Activated CD8-positive, alpha-beta T cell treated with anti-CD3 and anti-CD28 coated beads, Interleukin-2, amount 10 ng/mL, durations not matched to agents 7 days and 5 days (primary cell): ENCODE measurements at places on chromosomes 16 and 17. TPM values are rescaled to one million over a fixed set of nuclear protein-coding genes. Genes with fewer than 3 reads are reported as not detected.

KCNH6 gene
- not detected for total RNA-seq

HOXB1 gene
- not detected for total RNA-seq

KIFC3 gene
- total RNA-seq, result not detected

RAB26 gene
- total RNA-seq, result 0.31 TPM

CCT6B gene
- 1.1 TPM for total RNA-seq

GRCh38 chr16:61926766-61927165, 109.5 kb downstream of the CDH8 start:
- DNase-seq, result no peak

- DNase-seq, result no peak
Observed at GRCh38 chr16:82360024-82360783, 190.2 kb upstream of the MPHOSPH6 start.

DNA sequence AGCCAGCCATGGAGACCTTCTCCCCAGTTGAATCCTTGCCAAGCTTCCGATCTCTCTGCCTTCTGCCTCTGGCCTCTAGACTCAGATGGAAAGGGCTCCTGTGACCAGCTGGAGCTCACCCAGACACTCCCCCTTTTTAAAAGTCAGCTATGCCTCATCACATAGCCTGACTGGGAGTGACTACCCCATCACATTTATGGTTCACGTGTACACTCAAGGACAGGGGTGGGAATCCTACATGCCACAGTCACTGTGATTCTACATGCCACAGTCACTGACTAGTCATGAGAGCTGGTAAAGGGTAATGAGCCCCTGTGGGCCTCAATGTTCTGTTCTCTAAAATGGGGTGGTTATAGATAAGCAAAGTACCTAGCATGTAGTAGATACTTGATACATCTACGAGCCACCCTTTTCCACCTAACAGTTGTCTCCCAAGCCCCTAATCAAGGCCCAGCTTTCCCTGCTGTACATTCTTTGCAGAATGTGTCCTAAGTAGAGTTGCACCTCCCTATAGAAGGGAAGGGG, 85.1 kb downstream of the RGS9 start:
- no peak for DNase-seq

- DNase-seq, result no peak
Observed at GRCh38 chr16:61836804-61837393, 199.3 kb downstream of the CDH8 start.

GRCh38 chr16:73433731-73434307, 385.9 kb upstream of the ZFHX3 start:
- DNase-seq, result no peak

DNA sequence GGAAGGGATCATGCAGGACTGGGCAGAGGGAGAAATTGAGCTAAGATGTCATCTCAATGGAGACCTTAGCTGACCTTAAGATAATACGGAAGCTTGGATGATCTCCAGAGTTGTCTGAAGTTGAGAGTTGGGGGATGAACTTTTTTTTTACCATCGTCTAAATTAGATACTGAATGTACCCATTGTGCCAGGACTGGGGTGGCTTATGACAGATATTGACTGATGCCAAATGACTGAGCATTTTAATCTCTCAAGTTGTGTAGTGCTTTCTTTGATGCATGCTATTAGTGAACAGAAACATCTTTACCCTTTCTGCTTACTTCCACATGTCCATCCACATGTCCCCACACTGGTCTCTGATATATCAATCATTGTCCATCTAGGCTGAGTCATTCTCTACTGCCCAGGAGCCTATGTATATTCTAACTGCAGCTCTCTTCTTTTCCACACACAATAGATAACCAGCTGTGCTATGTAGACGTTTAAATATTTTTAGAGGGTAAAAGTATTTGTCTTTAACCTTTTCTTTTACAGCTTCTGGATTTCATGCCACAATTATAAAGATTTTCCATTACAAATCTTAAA, 60.2 kb upstream of the ZKSCAN2 start:
- no peak for DNase-seq

DNA sequence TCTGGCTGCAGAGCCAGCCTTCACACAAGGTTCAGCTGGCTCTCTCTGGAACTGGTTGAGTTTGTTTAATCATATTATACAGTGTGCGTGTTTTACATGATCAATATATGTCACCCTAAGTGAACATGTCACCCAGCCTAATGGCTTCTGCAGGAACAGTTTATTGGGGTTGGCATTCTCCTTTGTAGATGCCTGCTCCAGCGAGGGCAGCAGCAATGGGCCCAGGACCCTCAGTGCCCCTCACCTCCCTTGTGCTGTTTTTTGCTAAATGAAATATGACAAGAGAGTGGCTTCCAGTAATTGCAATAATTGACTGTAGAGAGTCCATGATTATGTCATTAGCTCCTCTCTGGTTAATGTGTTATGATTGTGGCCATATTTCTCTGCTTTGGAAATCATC, 387.2 kb downstream of the TMEM114 start:
- DNase-seq, result no peak

DNA sequence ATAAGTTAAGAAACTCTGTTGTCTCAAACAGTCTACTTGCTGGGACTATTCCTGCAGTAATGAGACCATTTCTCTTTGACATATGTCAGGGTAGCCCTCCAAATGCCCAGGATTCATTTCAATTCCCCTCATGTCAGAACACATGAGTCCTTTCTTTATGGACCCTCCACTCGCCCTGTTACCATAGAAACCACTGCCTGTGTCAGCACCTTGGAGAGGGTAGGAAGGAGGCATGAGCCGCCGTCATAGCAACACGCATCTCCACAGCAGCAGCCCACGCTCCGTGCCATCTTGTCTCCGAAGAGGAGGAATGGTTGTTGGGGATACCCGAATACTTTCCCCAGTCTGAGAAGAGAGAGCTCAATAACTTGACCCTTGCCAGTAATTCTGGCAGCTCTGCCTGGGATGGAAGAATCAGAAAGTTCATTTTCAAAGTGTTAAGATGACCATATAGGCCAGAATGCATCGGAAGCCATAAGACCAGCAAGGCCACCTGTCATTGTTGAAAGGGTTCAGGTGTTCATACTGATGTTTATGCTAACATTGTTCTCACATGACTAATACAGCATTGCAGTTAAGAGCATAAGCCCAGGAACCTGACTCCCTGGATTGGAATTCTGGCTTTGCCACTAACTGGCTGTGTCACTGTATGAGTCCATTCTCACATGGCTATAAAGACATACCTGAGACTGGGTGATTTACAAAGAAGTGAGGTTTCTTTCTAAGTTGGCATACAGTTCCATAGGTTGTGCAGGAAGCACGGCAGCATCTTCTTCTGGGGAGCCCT, 141.3 kb downstream of the ABCC12 start:
- DNase-seq, result no peak

GRCh38 chr17:71458322-71458721, 662.5 kb upstream of the SOX9 start:
- DNase-seq, result no peak

GRCh38 chr17:48071654-48072053, 23.5 kb downstream of the NFE2L1 start:
- DNase-seq, result no peak

DNA sequence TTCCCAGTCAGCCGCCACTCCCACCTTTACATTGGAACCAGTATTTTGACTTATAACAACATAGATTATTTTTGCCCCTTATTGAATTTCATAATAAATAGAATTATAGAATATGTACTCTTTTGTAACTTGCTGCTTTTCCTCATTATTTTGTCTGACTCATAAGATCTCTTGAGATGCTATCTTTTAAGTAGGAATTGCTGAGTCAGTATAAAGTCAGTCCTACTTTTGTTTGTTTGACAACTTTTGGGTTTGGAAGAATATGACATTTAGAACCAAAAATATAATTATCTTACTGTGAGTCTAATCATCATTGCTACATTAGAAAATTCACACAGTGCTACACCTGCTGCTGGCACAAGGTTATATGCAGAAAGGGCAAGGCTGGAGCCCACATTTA, 69.7 kb downstream of the STXBP4 start:
- DNase-seq, result no peak
